Anterior cingulate cortex (tissue), 58 donors: ENCODE measurements at places on chromosomes 3 and 15.
A peak's percentile ranks its signal among the peaks of the same experiment; 100 is the strongest.

- no peak for DNase-seq
Observed at GRCh38 chr3:52880474-52880873, 16.9 kb downstream of the STIMATE start.

DNA sequence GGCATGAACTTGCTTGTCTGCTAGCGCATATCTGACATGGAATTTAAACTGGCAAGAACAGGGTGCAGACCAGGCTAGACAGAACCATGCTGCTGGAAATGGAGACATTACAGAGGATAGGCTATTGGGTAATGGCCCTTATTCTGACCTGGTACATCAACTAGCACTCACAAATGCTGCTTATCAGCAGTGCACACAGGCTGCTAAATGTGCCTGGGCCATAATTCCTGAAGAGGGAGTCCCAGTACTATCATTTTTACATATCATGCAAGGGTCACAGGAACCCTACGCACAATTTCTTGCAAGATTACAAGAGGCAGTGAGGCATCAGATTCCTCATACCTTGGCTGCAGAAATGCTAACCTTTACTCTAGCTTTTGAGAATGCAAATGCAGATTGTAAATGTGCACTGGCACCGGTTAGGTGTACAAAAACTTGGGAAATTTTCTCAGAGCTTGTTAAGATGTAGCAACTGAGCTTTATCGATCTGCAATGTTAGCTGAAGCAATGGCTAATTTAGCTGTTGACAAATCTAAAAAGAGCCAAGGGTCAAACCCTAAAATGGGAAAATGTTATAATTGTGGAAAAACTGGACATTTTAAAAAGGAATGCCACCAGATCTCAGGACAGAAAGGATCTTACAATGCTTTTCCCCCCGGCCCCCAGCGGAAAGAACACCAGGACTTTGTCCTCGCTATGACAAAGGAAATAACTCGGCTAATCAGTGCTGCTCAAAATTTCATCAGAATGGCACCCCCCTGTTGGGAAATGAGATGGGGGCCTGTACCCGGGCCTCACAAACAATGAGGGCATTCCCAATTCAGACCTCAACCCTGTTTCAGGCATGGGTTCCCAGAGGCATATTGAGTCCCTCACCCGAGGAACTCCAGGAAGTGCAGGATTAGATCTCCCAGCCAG is 21.1 kb downstream of the CCRL2 start:
- no peak for DNase-seq

DNA sequence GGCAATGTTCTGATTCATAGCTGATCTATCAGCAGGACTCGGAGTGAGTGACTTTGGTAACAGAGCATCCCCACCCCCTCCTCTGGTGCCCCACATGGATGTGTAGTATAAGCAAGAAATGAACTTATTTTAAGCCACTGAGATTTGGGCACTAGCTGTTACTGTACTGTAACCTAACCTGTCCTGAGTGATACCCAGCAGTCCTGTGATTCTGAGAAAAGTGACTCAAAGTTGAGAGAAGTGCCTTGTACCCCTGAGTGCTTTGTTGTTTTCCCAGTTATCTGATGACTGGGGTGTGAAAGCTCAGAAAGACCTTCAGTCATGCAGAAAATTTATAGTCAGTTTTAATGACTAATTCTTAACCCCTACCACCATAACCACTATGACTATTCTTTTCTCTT is 439.9 kb upstream of the RBMS3 start:
- no peak for DNase-seq

- DNase-seq, result no peak
Observed at GRCh38 chr3:46222435-46223161, 14.5 kb upstream of the CCR1 start.

DNA sequence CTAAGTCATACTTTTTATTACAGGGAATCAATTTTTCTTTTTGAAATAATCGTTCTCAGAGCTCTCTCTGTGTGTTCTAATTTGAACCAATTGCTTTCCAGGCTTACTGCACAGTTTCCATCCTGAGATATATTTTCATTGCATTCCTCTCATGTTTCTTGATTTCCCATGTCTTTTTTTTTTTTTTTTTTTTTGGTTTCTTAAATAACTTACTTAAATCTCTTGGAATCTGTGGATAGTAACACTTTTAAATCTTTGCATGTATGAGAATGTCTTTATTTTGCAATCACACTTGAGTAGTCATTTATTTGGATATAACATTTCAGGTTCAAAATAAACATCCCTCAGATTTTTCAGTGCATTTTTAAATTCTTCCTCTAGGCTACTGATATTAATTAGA is 14.5 kb upstream of the ABTB1 start:
- DNase-seq, result no peak

- peak; percentile 40 for DNase-seq
Observed at GRCh38 chr15:77599899-77600298, 32.8 kb downstream of the LINGO1 start.

DNA sequence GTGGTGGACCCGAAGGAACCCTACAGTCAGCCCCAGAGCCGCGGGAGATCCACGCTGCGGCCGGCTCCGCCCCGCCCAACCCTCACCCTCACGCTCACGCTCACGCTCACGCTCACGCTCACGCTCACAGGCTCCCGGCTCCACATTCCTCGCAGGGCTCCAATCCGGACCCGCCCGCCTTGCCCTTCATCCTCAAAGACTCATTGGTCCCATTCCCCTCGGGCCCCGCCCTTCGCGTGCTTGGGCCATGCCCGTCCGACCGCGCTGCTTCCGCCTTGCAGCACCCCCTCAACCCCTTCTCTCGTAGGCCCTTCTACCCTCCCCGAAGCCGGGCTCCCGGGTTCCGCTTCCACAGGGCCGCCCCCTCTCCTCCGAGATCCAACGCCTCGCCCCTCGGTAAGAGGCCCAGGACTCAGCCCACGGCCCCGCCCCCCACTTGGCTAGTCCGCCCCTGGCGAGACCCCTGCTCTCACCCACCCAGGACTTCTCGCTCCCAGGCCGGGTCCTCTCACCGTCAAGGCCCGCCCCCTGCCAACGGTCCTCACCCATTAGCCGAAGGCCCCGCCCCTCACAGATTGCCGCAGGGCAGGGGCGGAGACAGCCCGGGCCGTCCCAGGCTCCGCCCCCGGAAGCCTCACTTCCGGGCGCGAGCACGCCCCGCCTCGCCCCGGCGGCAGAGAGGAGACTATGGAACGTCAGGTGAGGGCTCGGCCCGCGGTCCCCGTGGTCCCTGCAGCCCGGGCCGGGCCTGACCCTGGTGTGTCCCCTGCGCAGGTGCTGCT is at the start of gene APEH:
TSS of gene APEH (plus strand) at position 637 of the 782 bp plus-strand sequence. CDS start at position 688, 51 bp downstream.
- no peak for DNase-seq
